Renal pelvis (tissue), 12 donors: ENCODE measurements at places on chromosomes 6 and 20. TPM values are rescaled to one million over a fixed set of nuclear protein-coding genes. Genes with fewer than 3 reads are reported as not detected.
A peak's percentile ranks its signal among the peaks of the same experiment; 100 is the strongest.

DNA sequence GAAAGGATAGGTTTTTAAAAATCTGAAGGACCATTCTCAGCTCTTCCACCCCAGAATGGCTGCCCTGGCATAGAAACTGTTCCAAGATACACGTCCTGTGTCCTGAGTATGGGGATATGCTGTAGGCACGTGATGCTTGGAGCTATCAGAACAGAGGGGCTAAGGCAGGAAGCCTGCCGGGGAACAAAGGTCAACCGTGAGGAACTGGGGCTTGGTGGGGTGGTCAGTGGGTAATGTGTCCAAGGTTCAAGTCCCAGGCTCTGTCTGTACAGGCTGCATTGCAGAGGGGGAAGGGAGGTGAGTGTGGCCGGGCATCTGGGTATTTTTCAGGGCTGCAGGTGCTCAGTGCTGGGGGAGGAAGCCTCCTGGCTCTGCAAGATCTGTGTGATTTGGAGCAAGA is 479.6 kb upstream of the CHD6 start:
- no peak for DNase-seq

DNA sequence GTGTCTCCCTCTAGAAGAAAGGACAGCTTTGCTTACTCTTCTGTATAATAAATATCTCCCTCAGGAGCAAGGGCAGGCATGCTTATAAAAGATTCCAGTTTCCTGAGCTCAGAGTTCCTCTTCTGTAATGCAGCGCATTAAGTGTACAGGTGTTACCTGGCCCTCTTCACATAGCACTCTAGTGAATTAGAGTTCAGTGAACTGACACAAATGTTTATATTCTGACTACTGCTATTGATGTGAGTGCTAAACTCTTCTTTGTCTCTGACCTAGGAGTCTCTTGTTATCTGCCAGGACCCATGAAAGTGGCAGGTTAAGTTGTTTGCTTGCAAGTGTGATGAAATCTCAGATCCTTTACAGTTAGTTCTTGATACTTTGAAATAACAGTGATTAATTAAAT is 33.5 kb downstream of the CYB5R4 start:
- no peak for DNase-seq

GRCh38 chr20:37903317-37904007 is 535 bp downstream of the VSTM2L start:
- DNase-seq = no peak

DNA sequence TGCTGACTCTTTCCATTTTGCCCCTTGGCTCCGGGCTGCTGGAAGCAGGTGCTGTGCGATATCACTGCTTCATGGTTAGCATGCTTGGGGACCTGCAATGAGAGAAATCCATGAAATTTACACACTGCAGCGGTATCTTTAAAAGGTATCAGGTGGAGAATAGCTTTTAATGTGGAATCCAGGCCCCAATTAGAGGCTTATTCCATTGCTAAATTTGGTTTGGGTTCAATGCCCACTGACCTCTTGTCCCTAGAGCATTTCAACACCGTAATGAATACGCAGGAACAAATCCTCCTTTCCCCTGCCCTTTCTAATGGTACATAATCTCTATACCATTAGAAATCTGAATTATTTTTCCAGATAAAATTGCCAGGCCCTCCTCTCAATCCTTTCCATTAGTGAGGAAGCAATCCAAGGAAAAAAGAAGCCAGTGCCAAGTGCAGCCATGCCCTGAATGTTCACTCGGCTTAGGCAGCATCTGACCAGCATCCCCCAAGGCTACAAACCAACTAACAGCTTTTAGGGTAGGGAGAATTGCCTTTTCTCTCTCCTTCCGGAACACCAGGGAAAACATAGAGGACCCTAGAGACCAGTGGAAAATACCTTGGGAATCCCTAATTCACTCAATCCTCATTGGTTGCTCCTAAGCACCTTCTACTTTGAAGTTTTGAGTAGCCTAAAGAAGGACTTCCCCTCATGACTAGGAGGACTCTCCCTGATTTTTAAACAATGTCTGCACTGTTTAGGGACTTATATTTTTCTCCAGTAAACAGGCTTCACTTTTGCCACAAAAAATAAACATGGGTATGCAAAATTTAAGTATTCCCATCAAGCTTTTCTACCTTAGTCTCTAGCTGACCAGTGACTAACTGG is 143.1 kb downstream of the QRSL1 start:
- DNase-seq = no peak

- no peak for DNase-seq
Measured at GRCh38 chr6:107709341-107709740, 114.8 kb downstream of the SCML4 start.

- no peak for DNase-seq
Measured at GRCh38 chr20:14773486-14773885, 436.1 kb upstream of the FLRT3 start.

Gene GABRR1
- polyA plus RNA-seq = 1.2 TPM

DNA sequence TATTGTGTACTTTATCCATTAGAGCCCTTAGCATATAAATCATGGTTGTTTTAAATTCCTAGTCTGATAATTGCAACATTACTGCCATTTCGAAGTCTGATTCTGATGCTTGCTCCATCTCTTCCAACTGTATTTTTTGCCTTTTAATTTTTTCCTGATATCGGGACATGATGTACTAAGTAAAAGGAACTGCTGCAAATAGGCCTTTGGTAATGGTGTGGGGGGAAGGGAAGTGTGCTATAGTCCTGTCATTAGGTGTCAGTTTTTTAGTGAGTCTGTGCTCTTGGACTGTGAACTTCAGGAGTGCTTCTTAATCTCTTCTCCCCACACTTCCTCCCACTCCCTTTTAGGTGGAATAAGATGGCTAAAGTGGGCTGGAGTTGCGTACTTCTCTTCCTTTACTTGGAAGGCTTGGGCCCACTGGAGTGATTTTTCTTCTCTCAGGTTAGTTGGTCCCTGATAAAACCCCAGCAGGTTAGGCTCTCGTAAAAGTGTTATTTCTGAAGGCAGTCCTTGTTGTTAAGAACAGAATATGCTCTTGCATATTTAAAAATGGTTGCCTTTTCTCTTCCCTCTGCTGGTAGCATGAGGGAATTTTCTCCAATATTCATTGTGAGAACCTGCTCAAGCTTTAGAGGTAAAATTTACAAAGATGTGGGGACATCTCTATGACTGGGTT is 18.1 kb downstream of the STXBP5 start:
- no peak for DNase-seq

Gene C6orf15
- polyA plus RNA-seq = not detected

Gene ELOVL4
- polyA plus RNA-seq = 3.0 TPM

Gene GPX6
- not detected for polyA plus RNA-seq

Gene ULBP1
- polyA plus RNA-seq = 1.2 TPM

DNA sequence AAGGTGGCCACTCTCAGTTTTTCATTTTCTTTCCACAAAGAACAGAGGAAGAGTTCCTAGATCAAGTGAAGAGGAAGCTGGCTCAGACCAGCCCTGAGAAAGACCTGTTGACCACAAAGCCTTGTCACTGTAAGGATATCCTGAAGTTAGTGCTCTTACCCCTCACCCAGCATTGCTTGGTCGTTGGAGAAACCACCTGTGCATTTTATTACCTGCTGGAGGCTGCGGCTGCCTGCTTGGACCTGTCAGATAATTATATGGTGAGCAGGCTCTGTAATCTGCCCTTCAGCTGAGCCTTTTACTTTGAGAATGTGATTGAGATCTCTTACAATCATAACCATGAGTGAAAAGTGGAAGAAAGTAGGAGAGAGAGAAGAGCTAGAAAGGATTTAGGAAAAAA is 21.9 kb downstream of the TREML1 start:
- DNase-seq = no peak

DNA sequence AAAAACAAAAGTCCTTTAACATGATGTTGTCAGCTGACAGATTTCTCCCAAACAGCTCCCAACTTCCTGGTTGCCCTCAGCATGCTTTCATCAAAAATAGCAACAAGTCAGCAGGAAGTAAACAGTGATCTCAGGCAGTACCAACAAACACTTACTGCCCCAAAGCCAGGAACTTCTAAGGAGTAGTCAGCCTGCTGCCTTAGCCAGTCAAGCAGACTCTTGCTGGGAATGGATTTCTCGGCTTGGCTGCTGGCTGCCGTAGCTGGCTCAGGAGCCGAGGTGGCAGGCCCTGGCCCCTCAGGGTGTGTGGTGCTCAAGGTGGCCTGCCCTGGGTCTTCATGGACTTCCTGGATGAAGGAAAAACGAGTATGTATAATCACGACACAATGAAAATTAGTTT is 46.6 kb upstream of the EMILIN3 start:
- DNase-seq = no peak

DNA sequence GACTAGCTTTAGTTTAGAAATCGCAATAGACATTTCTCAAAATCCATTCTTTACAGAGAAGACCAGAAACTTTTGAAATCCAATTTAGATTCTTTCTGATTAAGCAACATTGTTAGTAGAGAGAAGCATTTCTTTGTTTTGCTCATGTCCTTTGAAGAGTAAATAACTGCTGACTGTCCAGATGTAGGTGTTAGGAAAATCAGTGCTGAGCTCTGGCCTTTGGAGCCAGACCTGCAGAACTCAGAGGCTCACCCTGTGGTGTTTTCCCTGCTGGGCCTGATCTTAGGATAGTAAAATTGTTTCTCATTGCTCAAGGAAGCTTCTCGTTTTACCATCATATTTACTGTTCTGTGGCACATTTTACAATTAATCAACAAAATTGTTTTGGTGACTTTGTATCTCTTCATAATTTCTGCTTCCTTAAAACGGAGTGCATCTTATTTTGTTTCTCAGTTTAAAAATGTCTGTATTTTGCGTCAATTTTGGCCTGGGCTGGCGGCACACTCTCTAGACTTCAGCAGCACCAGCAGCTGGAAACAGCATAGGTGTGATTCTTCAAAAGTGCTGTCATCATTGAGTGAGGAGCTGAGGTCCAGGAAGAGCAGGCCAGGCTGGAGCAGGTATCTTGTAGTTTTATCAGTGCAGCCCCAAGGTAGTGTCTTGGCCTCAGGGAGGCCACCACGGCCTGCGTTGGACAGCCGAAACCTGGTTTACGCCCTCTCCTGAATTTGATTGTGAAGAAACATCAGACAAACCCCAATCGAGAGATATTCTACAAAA is 8.3 kb upstream of the ZDHHC14 start:
- DNase-seq = no peak

DNA sequence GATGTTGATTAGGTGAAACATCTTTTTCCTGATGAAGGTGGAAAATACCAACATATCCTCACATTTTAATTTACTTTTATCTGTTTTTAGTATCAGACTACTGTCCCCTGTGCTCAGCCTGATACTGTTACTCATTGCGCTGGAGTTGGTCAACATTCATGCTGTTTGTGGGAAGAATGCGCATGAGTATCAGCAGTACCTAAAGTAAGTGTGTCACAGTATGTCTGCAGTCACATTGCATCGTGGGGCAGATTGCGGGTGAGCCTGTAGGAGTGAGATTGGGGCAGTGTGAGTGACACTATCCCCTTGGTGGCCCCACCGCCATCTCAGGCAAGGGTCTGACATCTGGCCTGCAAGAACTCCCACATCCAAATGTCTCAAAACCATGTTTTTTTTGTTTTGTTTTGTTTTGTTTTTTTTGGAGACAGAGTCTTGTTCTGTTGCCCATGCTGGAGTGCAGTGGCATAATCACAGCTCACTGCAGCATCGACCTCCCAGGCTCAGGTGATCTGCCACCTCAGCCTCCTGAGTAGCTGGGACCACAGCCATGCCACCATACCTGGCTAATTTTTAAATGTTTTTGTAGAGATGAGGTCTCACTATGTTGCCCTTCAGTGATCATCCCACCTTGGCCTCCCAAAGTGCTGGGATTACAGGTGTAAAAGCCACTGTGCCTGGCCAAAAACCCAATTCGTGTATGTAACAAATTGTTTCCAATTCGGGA is 27.8 kb downstream of the ERMARD start:
- DNase-seq = no peak

- no peak for DNase-seq
Measured at GRCh38 chr6:145727817-145728388, 7.4 kb downstream of the EPM2A start.

- peak; percentile 24 for DNase-seq
Measured at GRCh38 chr6:135667691-135668455, 170.3 kb upstream of the AHI1 start.

Gene SLC17A3
- polyA plus RNA-seq = 1.2 TPM

GRCh38 chr20:10906834-10907233 is 233.0 kb upstream of the JAG1 start:
- DNase-seq = no peak

GRCh38 chr6:52285177-52286068 is 881 bp upstream of the MCM3 start:
- no peak for DNase-seq

- no peak for DNase-seq
Measured at GRCh38 chr6:52375780-52376556, 14.0 kb downstream of the PAQR8 start.

DNA sequence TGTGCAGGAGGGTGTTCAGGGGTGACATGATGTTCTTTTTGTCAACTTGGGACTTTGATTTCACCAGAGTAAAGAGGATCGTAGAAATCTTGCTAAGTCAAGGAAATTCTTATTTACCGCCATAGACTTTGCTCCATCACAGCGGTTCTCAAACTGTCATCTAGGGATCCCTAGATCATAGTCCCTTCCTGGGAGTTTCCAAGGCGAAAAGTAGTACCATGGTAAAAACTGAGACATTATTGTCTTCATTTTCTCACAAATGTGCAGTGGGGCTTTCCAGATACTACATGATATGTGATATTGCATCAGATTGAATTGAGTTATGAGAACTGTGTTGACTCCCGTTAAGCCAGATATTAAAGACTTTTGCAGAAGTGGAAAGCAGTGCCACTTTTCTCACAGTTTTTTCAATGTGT is 79.7 kb downstream of the JARID2 start:
- DNase-seq = no peak

Gene TMEM74B
- polyA plus RNA-seq = 5.7 TPM

DNA sequence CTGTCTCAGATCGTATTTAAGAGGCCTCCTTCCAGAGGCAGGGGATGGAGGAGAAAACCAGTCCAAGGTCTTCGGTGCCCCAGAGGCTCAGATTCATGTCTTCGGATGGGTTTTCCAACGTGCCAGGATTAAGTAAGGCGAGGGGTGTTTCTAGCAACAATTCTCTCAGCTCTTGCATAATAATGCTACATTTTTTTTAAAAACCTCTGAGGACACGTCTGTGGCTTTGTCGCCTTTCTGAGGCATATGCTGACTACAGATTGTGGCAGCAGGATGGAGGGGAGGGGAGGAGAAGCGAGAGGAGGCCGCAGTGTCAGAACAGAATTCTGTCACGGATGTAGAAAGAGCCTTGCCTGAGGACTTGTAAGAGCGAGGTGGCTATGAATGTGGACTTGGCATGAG is 17.7 kb upstream of the CCDC167 start:
- DNase-seq = no peak

- no peak for DNase-seq
Measured at GRCh38 chr6:95266537-95267258, 310.6 kb upstream of the MANEA start.
